Muscle of leg (tissue), 16 donors: ENCODE measurements at places on chromosomes 4 and X. TPM values are rescaled to one million over a fixed set of nuclear protein-coding genes. Genes with fewer than 3 reads are reported as not detected.

DNA sequence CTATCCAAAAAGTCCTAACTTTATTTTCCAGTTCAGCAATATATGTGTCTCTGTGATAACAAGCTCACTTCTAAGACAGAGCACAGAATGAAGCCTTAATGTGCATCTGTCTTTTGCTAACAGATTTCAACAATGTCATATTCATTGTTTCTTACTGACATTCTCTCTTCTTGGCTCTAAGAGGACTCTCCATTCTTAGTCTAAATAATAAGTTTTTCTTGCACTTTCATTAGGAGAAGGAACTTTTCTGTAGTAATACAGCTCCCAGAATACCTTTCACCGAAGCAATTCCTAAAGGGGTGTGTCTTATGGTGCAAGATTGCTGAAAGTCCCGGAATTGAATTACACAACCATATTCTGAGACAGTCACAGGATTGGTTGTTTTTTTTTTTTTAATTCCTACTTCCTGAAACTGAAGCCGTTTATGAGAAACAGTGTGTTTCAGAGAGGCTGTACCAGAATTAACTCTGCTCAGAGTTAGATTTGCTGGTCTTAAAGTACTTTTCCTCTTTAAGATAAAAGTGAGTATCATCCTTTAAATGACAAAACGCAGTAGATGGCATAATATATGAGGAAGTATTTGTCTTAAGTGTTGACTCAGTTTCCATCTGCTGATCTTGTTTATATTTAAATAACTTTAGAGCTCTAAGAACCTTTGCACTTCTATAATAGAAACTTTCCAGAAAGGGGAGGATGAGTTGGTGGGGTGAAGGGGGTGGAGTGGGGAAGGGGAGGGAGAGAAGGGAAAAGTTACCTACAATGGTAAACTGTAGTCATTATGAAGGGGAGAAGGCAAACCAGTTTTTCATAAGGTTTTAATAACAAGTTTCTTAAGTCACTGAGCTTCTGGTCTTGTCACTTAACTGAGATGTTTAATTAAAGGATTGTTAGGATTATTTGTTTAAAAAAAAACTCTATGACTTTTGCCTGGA, at the start of gene ALPK1:
TSS of gene ALPK1 (plus strand) at position 421 of the 932 bp plus-strand sequence.
- H3K4me3 ChIP-seq: peak within 1 kb of the TSS; percentile 30
- peak within 1 kb of the TSS; percentile 87 for H3K27ac ChIP-seq
- H3K27me3 ChIP-seq: no peaks in the 10 kb centered on the region

DNA sequence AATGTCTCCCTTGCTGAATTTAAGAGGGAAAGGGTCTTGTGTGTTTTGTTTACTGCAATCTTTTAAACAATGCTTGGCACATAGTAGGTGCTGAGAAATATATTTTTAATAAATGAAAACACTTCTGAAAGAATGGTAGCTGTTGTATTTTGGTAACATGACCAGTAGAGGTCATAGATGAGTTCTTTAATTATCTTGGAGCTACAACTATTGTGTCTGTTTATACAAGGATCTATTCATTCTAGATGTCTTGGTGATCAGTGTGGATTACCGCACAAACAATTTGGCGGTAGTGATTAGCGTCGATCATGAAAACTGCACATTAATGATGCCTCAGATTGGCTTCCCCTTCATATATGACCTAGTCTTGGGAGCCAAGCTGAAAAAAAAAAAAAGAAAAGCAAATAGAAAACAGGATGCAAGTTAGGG, 21.4 kb upstream of the SCRG1 start:
- H3K27ac ChIP-seq: no peak overlapping the region
- no peaks in the 10 kb centered on the region for H3K27me3 ChIP-seq
- no peaks in the 10 kb centered on the region for H3K4me1 ChIP-seq
- no peak for DNase-seq
- no peaks in the 10 kb centered on the region for H3K36me3 ChIP-seq
- no peak overlapping the region for H3K4me3 ChIP-seq

GRCh38 chr4:89434364-89434988, 126.9 kb upstream of the GPRIN3 start:
- peak; percentile 58 for DNase-seq
- H3K27me3 ChIP-seq: no peaks in the 10 kb centered on the region
- H3K4me3 ChIP-seq: no peak overlapping the region

The TREX2 gene
- total RNA-seq: 0.49 TPM

DNA sequence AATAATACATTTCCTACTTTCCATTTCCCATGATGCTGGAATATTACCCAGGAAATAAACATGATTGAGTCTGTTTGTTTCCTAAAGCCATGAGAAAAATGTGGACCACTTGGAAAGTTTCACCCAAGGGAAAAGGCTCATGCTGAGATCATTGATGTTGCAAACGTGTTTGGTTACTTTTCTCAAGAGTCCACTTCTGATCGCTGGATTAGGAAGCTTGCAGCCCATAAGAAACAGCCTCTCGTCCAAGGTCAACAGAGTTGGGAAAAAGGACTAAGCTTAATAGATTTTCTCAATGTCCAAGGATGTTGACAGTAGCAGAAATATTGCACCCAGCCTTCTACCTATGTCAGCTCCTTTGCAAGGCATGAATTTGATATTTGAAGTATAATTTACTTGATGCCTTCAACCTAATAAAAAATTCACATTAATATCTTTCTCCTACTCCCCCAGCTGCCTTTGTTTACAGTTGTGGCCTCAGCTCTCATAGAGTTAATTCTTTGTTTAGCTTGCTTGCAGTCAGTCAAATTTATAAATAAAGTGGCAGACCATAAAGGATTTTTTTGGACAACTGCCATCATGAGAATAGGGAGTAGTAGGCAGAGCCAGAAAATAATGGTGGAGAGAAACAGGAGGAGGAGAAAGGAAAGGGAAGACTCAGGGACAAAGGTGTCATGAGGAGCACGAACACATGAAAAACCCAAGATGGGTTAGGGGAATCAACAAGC, 65.6 kb upstream of the BLTP1 start:
- H3K27me3 ChIP-seq: no peaks in the 10 kb centered on the region
- H3K4me1 ChIP-seq: no peaks in the 10 kb centered on the region
- no peak overlapping the region for H3K27ac ChIP-seq

GRCh38 chrX:149205081-149205480, 300.0 kb downstream of the IDS start:
- no peaks in the 10 kb centered on the region for H3K36me3 ChIP-seq
- H3K4me3 ChIP-seq: no peak overlapping the region
- DNase-seq: no peak
- H3K27ac ChIP-seq: no peak overlapping the region

DNA sequence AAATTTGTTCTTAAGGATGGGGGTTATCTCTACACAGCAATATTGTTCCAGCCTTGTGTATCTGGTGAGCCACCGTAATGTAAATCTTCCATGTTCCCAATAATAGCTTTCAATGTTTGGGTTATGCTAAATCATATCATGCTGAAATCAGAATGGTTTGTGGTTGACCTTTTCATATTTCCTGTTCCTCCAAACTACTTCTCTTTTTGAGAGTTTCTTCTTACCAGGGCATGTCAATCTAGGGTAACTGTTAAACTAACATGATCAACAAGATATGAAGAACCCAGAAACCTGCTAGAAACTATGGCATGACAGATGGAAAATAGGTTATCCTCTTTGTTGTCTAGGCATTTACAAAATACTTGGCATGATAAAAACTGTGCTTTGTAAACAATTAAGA, 22.0 kb downstream of the TNMD start:
- no peak for DNase-seq
- no peaks in the 10 kb centered on the region for H3K4me1 ChIP-seq
- H3K27me3 ChIP-seq: peaks cover 7% of the 10 kb centered on the region
- H3K4me3 ChIP-seq: no peak overlapping the region
- H3K27ac ChIP-seq: no peak overlapping the region
- H3K36me3 ChIP-seq: no peaks in the 10 kb centered on the region

The C1QTNF7 gene
- total RNA-seq: 2.8 TPM
